Pons (tissue), 1 donor: ENCODE measurements at places on chromosomes 11 and 22.

DNA sequence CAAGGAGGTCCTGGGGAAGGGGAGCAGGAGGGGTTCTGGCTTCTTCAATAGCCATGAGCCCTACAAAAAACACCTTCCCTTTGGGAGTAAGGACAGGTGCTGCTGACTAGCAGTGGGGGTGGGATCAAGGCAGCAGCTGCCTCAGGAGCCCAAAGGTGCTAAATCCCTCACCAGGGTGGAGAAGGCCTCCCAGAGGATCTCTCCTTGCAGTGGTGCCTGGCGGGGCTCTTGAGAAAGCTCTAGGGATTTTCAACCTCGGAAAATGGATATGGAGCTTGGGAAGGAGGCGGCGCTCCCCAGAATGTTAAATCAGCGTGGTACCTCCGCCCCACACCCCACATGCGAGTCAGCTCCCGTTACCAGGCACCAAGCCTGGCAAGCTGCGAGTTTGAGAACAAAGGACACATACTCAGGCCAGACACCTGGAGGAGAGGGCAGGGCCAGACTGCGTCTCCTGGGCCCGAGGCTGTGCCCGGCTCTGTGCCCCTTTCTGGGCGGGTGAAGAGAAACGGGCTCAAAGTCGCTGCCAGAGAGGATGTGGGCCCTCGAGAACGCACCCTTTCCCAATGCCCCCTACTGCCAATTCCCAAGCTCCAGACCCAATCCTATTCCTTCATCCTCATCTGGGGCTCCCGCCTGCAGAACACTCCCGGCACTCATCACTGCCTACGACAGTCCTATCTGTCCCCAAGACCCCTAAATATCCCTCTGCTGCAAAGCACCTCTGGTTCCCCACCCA lies 139.0 kb downstream of the BRD1 start:
- no peak for DNase-seq

GRCh38 chr11:8867931-8868631 lies 42.9 kb upstream of the AKIP1 start:
- DNase-seq: no peak

- no peak for DNase-seq
Measured at GRCh38 chr11:64802370-64803157, 450 bp downstream of the MAP4K2 start.

DNA sequence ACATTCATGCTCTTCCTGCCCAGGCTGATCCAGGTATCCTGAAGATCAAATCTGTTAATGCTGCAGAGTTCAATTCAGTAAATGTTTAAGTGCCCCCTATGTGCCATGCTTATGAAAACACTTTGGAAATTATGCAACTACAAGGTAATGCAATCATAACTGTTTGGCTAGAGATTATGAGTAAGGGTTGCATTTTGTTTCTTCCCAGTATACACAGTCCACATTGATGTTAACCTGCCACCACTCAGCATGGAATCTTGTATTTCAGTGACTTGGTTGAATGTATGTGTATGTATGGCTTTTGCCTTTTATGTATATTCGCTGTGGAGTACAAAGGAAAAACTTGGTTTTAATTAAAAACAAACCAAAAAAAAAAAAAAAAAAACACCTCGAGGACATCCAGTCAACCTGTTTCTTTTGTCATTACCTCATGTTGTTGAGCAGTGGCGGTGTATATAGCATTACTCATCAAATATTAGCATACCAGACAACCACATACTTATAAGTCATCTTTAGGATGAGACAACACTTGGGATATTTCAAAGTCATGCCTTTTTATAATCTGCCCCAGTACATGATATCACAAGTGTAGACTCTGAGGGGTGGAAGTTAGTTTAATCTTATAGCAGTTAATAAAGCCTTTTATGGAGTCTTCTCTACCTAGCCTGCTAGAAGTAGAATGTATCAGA lies 86.1 kb upstream of the HORMAD2 start:
- DNase-seq: no peak

DNA sequence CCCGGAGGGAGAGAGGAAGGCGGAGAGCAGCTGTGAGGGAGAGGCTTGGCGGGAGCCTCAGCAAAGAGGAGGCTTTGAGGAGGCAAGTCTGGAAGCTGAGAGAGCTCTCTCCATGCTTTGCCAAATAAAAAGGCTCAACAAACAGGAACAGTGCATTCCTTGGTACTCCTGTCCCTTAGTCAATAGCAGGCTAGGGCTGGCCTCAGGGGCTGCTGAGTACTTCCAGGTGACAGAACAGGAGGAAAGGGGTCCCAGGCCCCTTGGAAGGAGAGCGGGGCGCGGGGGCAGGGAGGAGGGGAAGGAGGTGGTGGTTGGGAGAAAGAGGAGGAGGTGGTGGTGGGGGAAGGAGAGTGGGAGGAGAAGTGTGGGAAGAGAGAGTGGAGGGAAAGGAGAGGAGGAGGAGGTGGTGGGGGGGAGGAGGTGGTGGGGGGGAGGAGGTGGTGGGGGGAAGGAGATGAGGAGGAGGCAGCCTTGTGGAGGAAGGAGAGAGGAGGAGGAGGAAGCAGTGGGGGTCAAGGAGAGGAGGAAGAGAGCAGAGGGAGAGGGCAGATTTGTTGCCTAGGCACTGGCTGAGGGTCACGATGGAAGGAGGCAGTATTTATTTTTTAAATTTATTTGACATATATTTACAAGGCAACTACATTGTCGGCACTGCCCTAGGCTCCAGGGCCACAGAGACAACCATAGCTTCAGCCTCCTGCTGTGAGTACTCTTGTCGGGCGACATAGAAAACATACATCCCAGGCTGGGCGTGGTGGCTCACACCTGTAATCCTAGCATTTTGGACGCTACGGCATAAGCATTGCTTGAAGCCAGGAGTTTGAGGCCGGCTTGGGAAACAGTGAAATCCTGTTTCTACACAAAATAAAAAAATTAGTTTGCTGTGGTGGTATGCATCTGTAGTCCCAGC lies 74.2 kb upstream of the ZBED5 start:
- DNase-seq: peak; percentile 34

GRCh38 chr11:34238533-34238932 lies 119.3 kb downstream of the ABTB2 start:
- no peak for DNase-seq

- DNase-seq: no peak
Measured at GRCh38 chr22:38713921-38714320, 8.2 kb downstream of the GTPBP1 start.

DNA sequence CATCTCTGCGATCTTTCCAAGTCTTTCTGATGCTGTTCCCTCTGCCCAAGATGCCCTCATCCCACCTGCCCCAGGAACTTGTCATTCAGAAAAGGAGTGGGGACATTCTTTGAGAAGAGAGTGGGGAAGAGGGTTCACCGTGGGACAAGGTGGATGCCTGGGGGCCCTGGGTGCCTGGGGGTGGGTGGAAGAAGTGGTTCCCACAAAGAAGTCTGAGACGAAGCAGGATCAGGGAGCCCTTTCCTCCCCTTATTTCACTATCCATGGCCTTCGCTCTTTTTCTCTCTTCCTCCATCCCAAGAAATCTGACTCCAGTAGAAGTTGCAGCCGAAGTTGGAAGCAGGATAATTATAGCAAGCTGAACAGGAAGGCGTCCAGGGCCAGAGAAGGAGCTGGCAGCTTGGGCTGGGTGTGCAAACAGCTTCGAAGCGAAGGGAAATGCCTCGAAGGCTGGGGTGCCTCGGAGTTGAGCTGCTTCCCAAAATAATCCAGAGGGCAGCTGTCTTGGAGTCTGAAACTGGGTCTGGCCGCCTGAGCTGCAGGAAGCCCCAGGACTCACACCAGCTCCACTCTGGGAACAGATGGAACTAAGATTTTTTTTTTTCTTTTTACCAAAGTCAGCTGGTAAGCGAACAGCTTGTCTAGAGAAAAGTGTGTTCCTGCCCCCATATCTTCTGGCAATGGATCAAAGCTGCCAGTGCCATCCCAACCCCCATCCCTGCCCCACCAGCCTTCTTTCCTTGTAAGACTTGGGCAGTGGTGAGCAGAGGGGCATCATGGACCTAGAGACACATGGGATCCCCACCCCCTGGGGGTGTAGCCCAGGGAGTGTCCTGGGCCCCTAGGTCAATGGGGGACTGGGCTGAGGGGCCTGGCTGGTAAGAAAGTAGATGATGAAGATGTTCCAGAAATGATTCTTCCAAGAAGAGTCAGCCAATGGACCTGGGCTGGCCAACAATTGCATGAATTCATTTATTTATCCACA lies 31.5 kb downstream of the PARVG start:
- DNase-seq: no peak

- no peak for DNase-seq
Measured at GRCh38 chr11:6229911-6230310, 4.5 kb downstream of the FHIP1B start.

DNA sequence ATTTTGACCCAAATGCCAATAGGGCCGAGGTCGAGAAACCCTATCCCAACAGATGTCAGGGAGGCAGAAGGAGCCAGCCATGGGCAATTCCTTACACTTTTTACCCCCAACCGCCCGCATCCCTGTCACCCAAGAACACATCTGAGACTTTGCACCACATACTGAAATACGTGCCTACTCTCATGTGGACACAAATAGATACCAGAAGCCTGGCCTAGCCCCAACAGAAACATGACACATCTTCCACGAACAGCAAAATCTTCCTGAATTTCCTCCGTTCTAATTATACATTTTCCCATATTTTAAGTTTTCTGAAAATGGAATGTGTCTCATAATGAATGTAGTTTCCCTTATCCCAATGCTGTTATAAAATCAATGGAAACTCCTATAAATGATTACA lies 64.7 kb downstream of the SLC1A2 start:
- DNase-seq: no peak

DNA sequence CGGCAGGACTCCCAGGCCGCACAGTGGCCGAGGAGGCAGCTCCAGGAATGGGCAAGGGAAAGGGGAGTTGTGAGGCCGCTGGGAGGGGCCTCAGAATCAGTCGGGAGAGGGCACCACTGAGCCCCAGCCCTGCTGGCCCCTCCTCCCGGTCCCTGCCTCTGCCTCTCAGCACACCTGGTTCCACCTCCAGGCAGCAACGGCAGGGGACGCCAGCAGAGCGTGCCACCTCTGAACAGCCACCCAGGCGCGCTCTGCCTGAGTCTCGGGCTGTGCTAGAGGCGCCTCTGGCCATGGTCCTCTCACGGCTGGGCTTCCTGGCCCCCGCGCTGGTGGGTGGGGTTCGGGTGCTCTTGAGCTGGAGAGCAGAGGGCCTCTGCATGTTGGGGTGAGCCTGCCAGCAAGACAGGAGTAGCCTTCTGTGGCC lies 33.0 kb downstream of the MOB2 start:
- DNase-seq: no peak

DNA sequence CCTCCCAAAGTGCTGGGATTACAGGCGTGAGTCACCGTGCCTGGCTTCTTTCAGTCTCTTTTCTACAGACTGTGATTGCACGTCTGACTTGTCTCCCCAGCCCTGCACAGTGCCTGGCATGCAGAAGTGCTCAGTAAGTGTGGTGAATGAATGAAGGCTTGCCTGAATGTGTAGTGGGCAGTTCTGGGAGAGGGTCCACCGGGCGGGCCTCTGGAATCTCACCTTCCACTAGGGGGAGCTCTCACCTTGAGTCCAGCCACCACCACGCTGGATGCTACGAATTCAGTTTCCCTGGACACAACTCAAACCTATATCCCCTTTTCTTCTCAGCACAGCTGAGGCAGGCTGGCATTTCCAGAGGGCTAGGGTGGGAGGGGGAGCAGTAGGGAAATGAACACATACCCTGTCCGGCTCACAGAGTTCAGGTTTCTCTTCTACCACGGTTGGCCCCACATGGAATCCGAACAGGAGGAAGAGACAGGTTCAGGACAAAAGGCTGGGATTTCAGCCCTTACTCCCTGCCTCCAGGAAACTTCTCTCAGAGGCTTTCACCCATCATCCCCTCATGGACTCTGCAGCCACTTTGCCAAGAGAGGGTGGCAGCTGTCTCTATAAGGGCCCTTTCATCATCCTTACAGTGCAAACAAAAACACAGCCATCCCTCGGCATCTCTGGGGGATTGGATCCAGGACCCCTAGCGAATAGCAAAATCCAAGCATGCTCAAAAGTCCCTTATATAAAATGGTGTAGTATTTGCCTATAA lies 86.8 kb downstream of the NECTIN1 start:
- DNase-seq: peak; percentile 20

DNA sequence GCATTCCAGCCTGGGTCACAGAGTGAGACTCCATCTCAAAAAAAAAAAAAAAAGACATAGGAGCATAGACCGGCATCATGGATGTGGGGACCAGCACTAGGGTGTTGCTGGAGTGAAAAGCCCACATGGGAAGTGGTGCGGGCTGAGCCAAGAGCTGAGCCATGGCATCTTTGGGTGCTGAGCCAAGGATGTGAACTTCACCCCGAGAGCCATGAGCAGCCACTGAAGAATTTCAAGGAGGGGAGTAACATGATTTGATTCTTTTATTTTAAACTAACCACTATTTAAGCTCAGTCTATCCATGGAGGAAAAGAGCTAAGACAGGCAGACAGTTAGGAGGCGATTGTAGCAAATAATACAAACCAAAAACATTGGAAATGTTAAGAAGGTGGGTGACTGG lies 57.4 kb downstream of the AHNAK start:
- DNase-seq: no peak

- peak; percentile 71 for DNase-seq
Measured at GRCh38 chr11:94504689-94505293, 7.5 kb upstream of the C11orf97 start.

DNA sequence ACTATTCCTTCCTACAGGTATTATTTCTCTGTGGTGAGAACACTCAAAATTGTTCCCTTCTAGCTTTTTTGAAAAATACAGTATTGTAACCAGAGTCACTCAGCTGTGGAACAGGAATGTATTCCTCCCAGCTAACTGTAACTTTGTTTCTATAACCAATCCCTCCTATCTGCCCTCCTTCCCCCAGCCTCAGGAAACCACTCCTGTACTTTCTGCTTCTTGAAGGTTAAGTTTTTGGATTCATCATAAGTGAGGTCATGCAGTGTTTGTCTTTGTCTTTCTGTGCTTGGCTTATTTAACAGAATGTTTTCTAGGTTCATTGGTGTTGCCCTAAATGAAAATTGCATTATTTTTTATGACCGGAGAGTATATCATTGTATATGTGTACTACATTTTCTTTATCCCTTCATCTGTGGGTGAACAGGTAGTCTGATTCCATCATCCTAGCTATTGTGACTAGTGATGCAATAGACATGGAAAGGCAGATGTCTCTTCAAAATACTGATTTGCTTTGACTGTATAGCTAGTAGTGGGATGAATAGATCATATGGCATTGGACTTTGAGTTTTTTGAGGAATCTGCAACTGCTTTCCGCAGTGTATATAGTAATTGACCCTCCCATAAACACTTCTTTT lies 112.9 kb upstream of the GRK3 start:
- no peak for DNase-seq

DNA sequence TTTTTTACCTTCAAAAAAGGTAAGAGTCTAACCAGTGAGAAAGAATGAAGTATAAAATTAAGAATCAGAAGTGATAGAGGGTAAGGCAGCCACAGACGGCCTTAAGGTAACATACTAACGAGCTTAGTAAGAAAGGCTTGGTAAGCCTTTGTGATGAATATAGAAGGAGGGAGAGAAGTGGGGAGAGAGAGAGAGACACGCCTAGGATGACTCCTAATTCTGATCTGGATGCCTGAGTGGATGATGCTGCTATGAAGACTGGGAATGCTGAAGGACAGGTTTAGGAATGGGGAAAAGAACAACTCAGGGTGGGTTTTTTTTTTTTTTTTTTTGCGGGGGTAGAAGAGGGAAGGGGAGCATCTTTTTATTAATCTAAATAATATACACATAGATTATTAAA lies 4.8 kb downstream of the FBXO3 start:
- DNase-seq: no peak
